ENCODE measurements at places on chromosomes 11 and 22.

DNA sequence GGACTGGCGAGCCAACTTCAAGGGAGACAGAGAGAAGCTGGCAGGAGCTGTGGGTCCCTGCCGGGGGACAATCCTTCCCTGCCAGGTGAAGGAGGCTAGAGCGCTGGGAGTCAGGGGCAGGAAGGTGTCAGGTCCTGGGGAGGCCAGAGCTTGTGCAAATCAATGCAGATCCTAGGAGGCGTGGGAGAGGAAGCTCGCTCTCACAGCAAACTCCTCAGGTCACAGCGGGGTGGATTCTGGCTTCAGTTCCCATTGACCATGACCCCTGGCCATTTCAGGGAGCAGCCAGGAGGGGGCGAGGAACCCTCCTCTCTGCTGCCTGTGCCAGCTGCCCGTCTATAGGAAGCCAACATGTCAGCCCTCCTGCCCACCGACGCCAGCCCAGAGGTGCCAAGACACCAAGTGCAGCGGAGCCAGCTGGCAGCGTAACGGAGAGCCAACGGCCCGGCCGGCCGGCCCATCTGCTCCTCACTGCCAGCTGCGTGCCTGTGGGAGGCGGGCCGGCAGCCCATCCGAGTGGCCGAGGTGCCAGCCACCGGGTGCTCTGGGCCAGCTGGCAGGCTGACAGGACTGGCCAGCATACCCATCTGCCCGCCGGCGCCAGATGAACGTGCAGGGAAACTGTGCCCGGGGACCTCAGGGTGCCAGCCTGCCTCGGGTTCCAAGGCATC is 374.8 kb downstream of the MIAT start:
- no peak for DNase-seq

- DNase-seq: no peak
Observed at GRCh38 chr11:33172996-33173395, 11.7 kb upstream of the CSTF3 start.

DNA sequence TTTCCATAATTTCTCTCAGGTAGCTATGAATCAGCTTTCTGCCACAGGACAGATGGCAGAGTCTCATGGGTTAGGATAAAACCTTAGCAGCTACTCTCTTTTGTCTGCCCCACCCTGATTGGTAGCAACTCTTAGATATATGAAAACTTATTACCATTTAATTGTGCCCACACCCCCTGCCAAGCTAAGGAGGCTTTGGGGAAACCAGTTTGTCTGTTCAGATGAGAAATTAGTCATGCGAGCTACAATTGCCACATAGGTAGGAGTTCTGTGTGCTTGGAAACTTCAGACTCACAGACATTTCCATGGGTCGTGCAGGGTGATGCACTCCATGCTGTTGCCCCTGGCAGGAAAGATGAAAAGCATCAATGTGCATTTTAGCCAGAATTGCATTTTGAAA is 39.9 kb downstream of the CD44 start:
- peak; percentile 76 for DNase-seq

DNA sequence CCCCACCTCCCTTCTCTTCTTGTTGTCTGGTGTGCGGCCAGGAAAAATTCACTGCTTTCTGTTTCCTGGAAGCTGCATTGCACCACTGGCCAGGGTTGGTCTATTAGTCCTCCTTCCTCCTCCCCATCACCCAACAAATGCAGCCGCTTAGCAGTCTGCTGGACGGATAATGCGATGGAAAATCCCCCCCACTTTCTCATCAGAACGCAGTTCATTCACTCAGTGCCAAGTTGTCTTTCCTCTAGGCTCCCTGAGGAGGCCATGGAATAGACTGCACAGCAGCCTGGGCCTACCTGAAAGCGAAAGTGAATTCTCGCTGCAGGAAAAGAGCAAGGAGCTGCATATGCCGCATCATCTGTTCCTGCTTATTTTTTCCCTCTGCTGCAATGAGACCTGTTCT is 513.6 kb downstream of the METTL15 start:
- no peak for DNase-seq

DNA sequence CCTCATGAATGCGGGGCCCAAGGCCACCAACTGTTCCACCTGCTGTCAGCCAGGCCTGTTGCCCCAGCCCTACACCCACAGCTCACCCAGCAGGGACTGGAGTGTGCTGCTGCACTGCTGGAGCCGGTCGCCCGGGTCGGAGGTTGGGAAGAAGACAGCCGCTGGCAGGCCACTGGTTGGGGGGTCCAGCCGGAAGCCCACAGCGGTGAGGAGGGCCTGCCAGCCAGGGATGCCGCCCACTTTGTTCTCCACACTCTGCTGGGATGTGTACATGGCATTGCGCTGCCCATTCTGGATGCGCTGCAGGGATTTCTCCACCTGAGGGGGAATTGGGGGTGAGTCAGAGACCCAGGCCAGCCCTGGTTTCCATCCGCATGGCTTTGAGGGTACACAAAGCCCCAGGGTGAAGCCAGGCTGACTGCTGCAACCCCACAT is 74.2 kb upstream of the PITPNB start:
- no peak for DNase-seq

DNA sequence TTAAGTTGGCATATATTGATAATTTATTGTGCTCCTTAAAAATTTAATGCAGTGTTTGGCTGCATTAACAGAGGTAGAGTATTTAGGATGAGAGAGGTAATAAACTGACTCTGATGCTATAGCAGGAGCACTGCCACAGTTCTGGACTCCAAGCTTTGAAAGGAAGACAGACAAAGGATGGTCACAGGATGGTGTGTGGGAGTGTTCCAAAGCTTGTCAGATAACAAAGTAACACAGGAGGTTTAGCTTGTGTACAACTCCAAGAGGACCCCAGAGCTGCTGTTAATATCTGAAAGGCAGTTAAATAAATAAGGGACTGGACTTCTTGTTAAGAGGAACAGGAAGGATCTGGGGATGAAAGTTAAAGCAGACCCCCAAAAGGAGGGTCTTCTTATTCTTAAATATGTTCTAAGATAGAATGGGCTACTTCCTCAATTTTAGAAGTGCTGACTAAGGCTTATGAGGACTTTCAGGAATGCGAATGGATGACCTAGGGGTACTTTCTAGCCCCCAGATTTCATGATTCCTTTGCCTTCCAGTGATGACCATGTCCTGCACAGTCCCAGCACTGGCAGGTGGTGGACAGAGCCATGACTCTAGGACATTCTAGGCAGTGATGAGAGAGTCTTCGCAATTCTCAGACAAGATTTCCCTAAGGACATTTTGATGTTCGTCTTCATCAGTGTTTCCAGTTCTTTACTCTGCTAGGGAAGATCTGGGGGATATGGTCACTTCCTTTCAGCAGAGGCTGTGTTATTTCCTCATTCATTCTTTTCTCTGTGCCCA is 149.1 kb upstream of the RASSF10 start:
- no peak for DNase-seq

- DNase-seq: no peak
Observed at GRCh38 chr11:82810326-82810725, 76.7 kb upstream of the FAM181B start.

DNA sequence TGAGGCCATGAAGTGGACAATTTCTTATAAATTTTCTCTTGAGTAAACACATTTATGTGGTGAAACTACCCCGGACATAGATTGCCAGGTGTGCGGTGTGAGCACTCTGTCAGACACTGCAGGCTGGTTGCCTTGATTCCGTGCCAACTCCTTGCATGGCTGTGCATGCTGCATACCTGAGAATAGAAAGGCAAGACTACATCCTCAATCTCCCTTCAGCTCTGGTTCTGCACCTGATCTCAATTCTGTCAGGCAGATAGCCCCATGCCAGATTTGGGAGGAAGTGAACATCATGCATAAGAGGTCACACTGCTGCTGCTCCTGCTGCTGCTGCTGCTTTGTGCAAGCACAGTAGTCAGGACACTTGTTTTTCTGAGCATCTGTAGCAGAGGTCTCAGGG is 42.5 kb upstream of the DEUP1 start:
- DNase-seq: no peak

DNA sequence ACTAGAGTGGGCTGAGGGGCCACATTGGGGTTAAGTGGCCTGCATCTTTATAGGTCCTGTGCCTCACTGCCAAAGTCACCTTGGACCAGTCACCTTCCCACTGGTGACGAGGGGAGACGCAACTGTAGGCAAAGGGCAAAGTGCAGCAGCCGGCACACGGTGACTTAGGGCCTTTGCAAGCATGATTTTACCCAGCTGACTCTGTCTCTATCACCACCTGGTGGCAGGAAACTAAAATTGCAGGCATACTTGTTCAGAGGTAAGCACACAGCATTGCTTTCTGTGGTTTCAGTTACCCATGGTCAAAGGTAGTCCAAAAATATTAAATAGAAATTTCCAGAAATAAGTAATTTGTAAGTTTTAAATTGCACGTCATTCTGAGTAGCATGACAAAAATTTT is 1164.4 kb downstream of the BRD1 start:
- DNase-seq: no peak

DNA sequence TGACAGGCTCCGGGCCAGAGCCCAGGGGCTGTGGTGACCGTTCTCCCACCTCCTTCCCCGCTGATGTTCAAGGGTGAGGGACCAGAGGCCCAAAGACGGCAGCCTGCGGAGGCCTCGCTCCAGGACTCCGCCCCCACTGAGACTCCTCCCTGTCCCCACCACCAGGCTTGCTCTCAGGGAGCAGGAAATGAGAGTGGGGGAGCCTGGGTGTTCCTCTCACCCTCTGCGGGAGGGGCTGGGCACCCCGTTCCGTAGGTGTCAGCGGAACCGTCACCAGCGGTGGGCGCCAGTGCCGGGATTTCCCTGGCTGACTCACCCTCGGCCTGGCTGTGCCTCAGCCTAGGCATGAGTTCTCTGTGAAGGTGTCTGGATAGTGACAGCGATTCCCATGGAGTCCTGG is 15.7 kb downstream of the DAGLA start:
- DNase-seq: peak; percentile 91

GRCh38 chr22:43200031-43200430 is 13.1 kb upstream of the TTLL12 start:
- DNase-seq: no peak

DNA sequence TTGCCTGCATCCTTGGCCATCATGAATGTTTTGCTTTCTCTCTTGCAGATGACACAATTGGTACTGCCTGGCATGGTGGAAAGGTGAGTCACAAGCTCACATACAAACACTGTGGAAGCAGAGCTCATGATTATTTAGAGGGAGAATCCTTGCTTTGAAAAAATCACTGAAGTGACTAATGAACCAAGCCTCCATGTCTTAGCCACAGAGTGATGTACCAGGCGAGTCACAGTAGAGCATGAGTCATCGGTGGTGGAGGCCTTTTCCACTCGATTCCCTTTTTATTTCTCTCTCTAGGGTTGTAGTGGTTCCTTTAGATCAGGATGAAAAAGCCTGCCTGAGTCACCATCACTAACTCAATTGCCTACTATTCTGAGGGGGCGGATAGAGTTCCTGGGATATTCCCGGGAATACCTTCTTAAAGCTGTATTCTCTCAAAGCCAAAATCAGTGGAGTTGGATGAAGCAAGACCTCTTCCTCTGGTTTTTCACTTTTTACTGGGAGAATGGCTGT is 49.6 kb upstream of the ALKBH3 start:
- peak; percentile 100 for DNase-seq

DNA sequence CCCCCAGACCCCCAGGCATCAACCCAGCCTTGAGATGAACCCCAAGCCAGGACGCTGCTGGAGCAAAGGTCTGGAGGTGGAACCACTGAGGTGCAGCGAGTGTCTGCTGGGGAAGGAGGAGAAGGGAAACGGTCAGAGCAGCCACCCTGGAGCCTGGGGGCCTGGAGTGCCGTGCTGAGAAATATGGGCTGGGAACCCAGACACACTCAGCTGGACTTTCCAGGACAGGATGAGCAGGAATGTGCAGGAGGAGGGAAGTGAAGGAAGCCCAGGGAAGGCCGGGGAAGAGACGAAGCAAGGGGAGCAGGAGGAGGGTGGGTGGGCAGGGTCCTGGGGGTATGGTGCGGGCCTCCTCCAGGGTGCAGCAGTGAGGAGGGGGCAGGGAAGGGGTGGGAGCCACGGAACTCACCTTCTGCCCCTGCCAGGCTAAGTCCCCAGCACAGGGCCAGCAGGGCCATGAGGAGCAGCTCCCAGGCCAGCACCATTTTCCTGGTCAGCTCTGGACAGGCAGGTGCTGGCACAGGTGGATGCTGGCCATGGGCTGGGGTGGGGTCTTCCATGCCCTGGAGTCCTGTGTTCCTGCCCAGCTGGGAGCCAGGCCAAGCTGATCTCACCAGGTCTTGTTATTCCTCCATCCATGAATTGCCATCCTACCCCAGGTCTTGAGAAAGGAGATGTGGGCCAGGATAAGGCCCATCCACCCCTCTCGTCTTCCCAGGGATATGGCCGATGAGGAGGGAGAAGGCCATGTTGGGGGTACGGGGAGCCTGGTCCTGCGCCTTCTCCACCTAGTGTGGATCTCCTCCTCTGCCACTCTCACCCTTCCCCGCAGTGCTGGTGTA is 40.0 kb downstream of the CSF2RB start:
- no peak for DNase-seq
